ENCODE measurements at places on chromosomes 6 and 20. TPM values are rescaled to one million over a fixed set of nuclear protein-coding genes. Genes with fewer than 3 reads are reported as not detected.

GNMT gene
- 0.16 TPM for total RNA-seq

FKBP1C gene
- total RNA-seq, result 0.24 TPM

ARHGAP40 gene
- not detected for total RNA-seq

DNMT3B gene
- 1.7 TPM for total RNA-seq

APMAP gene
- 48.1 TPM for total RNA-seq

ASCC3 gene
- total RNA-seq, result 67.0 TPM

FNDC11 gene
- 0.65 TPM for total RNA-seq

BHLHE23 gene
- total RNA-seq, result not detected

OR2H1 gene
- total RNA-seq, result not detected

PRPH2 gene
- total RNA-seq, result 2.2 TPM

All from hair follicle dermal papilla cell (primary cell).